NCI-H460 (cell line): ENCODE measurements at places on chromosomes 16 and 17. TPM values are rescaled to one million over a fixed set of nuclear protein-coding genes. Genes with fewer than 3 reads are reported as not detected.

DNA sequence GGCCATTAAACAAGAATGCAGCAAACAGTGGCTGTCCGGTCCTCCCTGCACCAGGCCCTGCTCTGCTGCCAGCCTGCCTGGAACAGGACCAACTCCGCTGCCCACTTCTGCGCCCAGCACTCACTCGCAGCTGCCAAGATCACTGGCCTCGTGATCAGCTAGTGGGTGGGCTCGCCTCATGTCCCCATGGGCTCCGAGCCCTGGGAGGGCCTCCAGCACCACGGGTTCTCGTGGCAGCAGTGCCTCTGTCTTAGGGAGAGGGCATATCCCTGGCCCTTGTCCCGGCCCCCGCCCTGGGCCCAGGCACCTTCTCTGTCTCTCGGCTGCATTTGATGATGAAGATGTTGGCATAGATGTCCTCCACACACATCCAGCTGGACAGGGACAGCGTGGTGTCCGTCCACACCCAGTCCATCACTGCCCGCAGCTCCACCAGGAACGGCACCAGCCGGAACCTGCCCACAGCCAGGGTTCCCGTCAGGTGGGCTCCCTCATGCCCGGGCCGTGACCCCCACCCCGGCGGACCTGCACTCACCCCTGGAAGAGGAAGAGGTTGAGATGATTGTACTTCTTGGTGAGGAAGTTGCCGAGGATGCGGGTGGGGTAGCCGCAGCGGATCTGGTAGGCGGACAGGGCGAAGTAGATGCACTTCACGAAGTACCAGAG, 13.1 kb downstream of the CTU2 start:
- DNase-seq = no peak

DNA sequence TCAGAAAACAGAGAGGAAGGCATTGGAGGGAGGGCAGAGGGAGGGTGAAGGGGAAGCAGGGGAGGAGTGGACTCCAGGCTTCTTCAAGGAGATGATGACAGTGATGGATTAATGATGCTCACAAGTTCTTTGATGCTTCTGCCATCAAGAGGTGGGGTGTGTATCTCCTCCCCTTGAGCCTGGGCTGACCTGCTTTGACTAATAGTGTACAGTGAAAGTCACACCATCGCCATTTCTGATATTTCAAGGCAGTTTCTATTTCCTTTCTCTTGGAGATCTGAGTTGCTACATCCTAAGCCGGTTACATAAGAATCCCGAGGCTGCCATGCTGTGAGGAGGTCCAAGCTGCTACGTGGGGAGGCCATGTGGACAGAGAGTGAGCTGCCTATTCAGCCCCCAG, 312.5 kb downstream of the MAF start:
- no peak for DNase-seq

GRCh38 chr16:59259074-59259949, 525.2 kb upstream of the GOT2 start:
- no peak for DNase-seq

DNA sequence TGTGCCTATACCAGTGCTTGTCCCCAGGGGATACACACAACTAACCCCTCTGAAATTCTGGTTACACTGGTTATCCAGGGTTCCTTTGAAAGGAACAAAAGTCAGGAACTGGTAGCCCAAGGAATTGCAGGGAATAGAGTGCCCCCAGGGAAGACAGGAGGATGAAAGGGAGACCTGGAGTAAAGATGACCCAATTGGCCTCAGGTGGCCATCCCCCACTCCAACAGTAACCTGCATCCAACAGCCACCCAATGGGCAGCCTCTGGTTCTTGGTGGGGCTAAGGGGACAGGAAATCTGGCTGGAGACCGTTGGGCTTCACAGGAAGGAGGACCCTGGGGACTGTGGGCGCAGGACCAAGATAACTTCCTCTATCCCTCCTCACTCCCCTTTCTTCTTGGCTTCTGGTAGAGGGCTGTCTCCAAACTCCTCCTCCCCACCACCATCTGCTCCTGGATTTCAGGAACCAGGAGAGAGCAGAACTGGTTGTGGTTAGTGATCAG, 826 bp upstream of the MPO start:
- DNase-seq = no peak

GCGR gene
- 0.40 and 0.58 TPM in 2 replicates for total RNA-seq

DNA sequence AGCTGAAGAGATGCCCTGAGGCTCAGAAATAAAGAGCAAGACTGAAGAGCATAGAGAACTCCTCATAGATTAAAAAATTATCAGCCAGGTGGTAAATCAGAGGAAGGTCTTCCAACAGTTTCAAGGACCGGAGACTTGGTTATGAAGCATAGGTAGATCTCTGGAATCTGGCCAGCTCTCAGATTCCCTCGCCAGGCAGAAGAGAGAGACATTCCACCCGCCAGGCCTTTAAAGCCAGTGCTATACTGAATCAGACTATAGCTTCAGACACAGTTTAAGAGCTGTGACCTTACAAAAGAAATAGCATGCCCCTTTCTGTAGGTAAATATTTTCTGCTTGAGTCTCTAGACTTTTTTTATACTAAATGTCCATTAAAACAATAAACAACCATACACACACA, 70.3 kb downstream of the NFATC3 start:
- DNase-seq = no peak

GRCh38 chr17:36818134-36818825, 119.0 kb upstream of the LHX1 start:
- no peak for DNase-seq

- DNase-seq = no peak
These were observed 168.9 kb downstream of the COPRS start for GRCh38 chr17:31690151-31690551.

GRCh38 chr17:48574505-48575065, 3.6 kb downstream of the HOXB4 start:
- no peak for DNase-seq

NAGS gene
- total RNA-seq = 0.25 and 0.58 TPM in 2 replicates

GRCh38 chr17:17115620-17116019, 73.4 kb downstream of the MPRIP start:
- DNase-seq = no peak

DNA sequence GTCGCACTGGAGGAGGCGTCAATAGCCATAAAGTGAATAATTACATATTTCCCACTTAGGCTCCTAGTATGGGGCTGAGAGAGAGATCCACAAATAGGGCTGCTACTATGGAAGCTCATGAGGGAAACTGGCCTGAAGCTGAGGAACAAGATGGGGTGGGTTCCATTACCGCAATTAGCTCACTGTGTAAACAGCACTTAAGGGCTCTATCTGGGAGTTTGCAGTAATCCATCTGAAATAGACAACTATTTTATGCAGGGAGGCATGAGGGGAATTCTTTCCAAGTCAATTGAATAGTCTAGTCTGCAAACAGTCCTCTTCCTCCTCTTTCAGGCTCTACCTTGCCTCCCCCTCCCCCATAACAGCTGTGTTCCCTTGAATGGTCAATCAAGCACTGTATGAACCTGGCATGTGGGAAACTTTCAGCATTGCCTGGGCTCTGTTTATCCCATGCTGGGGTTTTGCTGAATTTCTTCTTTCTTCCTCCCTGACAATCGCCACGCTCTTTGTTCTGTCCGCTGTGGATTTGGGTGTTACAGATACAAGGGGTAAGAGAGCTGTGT, 56.1 kb upstream of the MAF start:
- DNase-seq = no peak

GRCh38 chr16:11561856-11562255, 24.9 kb downstream of the LITAF start:
- no peak for DNase-seq

- no peak for DNase-seq
These were observed at the start of gene QPRT for GRCh38 chr16:29678691-29679267. QPRT (plus strand) TSS chr16:29679180; CDS start chr16:29679198, 18 bp downstream.

DNA sequence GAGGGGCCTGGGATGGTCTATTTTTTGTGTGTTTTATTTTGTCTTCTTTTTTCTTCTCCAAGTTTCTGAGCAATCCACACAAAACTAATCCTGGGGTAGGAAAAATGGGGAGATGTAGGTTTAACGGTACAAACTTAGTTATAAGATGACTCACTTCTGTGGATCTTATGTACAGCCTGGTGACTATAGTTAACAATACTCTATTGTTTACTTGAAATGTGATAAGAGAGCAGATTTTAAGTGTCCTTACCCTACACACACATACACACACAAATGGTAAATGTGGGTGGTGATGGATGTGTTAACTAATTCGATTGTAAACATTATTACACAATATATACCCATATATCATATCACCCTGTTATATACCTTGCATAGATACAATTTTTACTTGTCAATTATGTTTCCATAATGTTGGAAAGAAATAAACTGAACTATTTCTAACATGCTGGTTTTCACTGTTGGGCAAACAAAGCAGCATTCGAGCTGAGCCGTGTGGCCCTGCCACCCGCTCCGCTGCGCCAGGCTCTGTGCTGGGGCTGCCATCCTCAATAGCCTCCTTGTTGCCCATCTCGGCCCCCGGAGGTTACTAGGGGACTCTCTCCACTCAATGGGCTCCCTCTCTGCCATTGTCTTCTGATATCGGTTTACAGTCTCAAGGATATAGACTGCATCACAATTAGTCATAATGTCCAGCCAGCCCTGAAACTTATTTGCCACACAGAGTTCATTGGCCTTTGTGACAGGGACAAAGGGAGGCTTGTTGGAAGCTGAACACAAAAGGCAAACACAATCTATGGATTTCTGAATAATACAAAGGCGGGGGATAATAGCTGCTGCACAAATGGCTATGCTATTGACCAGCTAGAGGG, 380.3 kb upstream of the MAF start:
- DNase-seq = no peak

DNA sequence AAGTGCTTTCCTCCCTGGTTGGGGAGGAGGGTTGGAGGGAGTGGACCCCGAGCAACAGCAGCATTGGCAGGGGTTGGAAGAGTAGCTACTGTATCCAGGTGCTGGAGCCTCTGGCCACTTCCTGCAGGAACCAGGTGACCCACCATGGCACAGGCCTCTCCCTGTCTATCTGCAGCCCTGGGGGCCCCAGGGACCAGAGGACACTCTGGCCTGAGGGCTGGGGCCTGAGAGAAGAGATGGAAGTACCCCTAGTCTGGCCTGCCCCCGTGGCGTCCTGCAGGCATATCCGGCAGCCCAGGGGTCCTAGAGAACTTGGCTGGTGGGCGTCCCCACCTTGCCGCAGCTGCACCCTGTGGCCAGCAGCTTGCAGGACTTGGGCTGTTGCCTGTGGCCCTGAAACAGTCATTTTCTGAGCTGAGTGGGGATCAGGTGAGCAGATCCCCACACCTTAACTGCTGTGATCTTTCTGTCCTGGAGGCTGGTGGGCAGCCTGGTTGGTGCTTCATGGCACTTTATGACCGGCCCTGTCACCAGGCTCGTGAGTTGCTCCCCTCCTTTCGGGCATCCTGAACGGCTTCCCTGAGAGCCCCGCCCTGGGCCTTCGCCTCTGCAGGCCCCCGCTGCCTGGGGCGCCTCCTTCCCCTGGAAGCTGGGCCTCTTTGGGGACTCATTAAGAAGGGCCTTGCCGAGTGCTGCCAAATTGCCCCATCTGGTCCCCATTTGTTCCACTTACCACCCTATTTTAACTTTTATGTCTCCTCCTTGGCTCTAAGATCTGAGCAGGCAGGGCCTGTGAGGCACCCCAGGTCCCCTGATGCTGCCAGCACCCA, 298.6 kb downstream of the SEC14L1 start:
- DNase-seq = no peak

- DNase-seq = peak; percentile 79
These were observed 3.9 kb upstream of the KRT28 start for GRCh38 chr17:40803617-40804082.
